IMR-90 (cell line): ENCODE measurements at places on chromosomes 2 and 18. TPM values are rescaled to one million over a fixed set of nuclear protein-coding genes. Genes with fewer than 3 reads are reported as not detected.

- no peak overlapping the region for H3K27ac ChIP-seq
- no peaks in the 10 kb centered on the region for H3K36me3 ChIP-seq
- H3K4me1 ChIP-seq: peaks cover under 1% of the 10 kb centered on the region; the same call in 1 of the 2 replicates
- H3K27me3 ChIP-seq: no peaks in the 10 kb centered on the region
- DNase-seq: no peak
- H3K4me3 ChIP-seq: no peak overlapping the region
Observed at GRCh38 chr2:221407765-221408164, 164.3 kb downstream of the EPHA4 start.

DNA sequence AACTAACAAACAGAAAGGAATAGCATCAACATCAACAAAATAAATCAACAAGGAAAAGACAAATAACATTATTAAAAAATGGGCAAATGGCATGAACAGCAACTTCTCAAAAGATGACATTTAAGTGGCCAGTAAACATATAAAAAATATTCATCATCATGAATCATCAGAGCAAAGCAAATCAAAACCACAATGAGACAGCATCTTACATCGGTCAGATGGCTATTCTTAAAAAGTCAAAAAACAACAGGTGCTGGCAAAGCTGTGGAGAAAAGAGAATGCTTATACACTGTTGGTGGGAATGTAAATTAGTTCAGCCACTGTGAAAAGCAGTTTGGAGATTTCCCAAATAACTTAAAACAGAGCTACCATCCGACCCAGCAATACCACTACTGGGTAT lies 327.1 kb downstream of the CMPK2 start:
- no peak overlapping the region for H3K4me3 ChIP-seq
- no peak overlapping the region for H3K27ac ChIP-seq
- peak; percentile 5 for DNase-seq
- H3K27me3 ChIP-seq: no peaks in the 10 kb centered on the region
- H3K4me1 ChIP-seq: no peaks in the 10 kb centered on the region

GRCh38 chr2:100893392-100894104 lies 73.6 kb downstream of the NPAS2 start:
- DNase-seq: no peak
- no peak overlapping the region for H3K4me3 ChIP-seq
- H3K36me3 ChIP-seq: no peaks in the 10 kb centered on the region
- H3K27ac ChIP-seq: no peak overlapping the region

DNA sequence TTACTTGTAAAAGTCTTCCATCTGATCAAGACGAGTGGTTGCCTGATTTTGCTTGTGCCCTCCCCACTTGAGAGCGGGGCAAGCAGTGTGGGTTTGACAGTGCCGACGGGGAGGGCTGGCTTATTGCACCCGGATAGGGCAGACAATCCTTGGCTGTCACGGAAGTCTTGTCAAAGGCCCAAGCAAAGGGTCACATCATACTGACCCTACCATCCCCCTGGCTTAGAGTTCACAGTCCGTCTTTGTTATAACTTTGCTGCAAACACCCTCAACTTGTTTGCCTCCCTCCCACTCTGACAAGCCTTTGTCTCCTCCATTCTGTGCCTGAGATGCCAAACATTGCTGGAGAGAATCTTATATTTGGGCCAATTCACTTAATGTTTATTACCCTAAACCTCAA lies 165.9 kb upstream of the MSH6 start:
- no peaks in the 10 kb centered on the region for H3K4me1 ChIP-seq
- DNase-seq: no peak
- H3K36me3 ChIP-seq: no peaks in the 10 kb centered on the region
- H3K27ac ChIP-seq: no peak overlapping the region

DNA sequence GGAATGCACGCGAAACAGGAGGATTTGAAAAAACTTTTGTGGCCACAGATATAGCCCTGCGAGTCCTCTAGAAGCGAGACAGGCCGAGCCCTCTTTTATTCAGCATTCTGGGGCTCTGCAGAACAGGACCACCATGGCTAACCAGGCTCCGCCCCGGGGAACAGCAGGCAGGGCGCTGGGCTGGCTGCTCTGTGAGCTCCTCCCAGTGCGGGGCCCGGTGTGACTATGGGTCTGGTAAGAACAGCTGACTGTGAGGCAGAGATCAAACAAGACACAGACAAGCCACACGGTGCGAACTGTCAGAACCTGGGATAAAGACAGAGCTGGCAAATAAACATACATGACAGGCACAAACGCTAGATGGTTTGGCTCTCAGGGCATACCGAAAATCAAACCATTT lies 15.5 kb downstream of the PXDN start:
- H3K4me1 ChIP-seq: peaks cover 34% of the 10 kb centered on the region
- no peak overlapping the region for H3K4me3 ChIP-seq
- peak overlapping the region; percentile 85 for H3K27ac ChIP-seq
- H3K36me3 ChIP-seq: peaks cover 3% of the 10 kb centered on the region; the same call in 1 of the 2 replicates
- peak; percentile 62 for DNase-seq

DNA sequence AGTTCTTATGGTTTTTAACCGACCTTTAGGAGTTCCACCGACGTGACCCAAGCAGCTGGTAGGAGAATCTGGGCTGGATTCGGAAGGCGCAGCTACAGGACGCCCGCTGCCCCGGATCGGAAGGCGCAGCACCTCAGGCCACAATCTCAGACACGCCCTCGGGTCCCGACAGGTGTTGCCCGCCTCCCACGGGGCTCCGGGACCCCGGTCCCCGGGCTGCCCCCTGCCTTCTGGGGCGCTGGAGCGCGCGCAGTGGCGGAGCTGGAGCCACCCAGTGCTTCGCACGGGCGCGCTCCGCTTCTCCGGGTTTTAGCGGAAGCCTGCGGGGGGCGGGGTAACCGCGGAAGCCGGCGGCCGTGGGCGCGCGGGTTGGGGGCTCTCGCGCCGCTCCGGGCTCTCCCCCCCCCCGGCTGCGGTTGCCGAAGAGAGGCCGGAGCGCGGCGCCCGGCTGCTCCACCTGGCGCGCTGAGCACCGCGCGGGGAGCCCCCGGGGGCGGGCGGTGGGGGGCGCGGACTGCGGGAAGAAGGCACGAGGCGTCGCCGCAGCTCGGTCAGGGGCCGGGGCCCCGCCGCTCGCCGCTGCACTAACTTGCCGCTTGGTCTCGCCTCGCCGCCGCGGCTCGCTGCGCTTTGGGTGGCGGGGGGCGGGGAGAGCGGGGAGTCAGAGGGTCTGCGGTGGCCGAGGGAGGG lies 718.8 kb downstream of the DPP10 start:
- no peaks in the 10 kb centered on the region for H3K36me3 ChIP-seq
- DNase-seq: no peak
- no peak overlapping the region for H3K27ac ChIP-seq
- no peaks in the 10 kb centered on the region; the same call in 1 of the 2 replicates for H3K27me3 ChIP-seq

DNA sequence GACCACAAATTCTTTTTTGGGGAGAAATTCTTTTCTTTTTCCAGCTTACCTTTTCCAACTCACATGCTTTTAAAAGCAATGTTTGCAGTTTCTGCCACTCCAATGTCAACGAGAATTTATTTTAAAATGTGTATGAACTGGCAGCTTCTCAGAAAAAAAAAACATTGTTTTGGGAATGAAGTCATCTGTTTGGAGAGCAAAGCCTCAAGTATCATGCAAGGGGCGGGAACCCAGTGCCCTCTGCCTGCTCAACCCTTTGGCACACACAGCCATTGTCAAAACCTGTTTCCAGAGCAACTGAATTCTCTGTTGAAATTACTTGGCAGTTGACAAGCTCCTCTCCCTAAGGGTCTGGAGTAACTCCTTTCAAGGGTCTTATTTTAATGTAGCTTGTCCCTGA lies 128.5 kb downstream of the QPCT start:
- no peak overlapping the region for H3K27ac ChIP-seq
- peaks cover 7% of the 10 kb centered on the region for H3K4me1 ChIP-seq
- H3K4me3 ChIP-seq: no peak overlapping the region
- DNase-seq: peak; percentile 81

DNA sequence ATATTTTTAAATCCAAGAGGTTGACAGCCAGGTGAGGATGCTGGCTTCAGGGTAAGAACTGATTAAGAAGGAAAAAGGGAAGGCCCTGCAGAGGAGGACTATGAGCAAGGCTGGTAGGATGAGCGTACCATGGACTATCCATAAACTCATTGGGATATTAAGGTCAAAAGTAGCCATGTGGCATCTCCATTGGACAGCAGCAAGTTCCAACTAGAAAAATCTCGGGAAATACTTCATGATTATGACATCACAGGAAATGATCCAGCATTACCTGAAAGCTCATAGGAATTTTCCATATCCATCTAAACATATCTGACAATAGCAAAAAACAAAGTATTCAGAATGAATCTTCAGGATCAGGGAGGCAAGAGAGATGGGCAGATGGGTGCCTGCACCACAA lies 34.2 kb downstream of the TGFA start:
- H3K27me3 ChIP-seq: peaks cover 3% of the 10 kb centered on the region
- no peak for DNase-seq
- no peaks in the 10 kb centered on the region for H3K36me3 ChIP-seq
- H3K4me3 ChIP-seq: no peak overlapping the region
- no peaks in the 10 kb centered on the region for H3K4me1 ChIP-seq
- H3K27ac ChIP-seq: no peak overlapping the region

DNA sequence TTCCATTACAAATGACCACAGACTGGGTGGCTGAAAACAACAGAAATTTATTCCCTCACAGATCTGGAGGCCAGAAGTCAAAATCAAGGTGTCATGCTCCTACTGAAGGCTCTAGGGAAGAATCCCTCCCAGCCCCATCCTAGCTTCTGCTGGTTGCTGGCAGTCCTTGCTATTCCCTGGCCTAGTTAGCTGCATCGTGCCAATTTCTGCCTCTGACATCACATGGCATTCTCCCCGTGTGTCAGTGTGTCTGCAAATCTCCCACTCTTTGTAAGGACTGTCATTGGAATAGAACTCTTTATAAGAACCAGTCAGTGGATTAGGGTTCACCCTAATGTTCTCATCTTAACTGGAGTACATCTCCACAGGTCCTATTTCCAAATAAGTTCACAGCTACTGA lies 30.5 kb upstream of the NCKAP5 start:
- H3K4me1 ChIP-seq: peaks cover 8% of the 10 kb centered on the region
- H3K36me3 ChIP-seq: no peaks in the 10 kb centered on the region
- H3K4me3 ChIP-seq: no peak overlapping the region
- DNase-seq: no peak
- no peaks in the 10 kb centered on the region; the same call in 1 of the 2 replicates for H3K27me3 ChIP-seq

DNA sequence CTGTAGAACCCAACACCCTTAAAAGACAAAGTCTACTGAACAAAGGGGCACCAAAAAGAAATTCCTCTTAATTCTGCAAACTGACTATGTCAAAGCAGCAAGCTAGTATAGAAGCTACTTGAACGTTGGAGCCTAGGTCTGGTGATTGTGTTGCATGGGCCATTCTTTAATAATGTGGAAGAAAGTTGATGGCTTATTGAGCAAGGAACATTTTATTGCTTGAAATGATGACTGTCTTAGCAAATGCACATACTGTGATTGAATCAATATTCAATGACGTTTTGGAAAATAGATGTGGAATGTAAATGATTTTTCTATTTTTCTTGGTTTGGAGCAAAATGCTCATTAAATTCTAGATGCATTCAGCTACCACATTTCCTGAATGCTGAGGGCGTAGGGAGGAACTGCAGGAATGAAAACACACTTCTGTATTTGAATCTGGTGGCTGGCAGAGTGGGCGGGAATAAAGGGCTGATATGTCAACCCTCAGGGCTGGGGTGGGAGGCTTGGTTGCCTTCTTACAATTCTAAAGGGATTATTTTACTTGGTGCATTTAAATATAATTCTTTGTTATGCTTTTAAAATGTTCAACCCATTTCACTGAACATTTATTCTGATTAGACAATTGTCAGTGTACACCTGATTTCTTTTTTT lies 26.5 kb downstream of the MYO3B start:
- DNase-seq: no peak
- H3K27me3 ChIP-seq: no peaks in the 10 kb centered on the region
- no peak overlapping the region for H3K4me3 ChIP-seq
- no peaks in the 10 kb centered on the region for H3K36me3 ChIP-seq

DNA sequence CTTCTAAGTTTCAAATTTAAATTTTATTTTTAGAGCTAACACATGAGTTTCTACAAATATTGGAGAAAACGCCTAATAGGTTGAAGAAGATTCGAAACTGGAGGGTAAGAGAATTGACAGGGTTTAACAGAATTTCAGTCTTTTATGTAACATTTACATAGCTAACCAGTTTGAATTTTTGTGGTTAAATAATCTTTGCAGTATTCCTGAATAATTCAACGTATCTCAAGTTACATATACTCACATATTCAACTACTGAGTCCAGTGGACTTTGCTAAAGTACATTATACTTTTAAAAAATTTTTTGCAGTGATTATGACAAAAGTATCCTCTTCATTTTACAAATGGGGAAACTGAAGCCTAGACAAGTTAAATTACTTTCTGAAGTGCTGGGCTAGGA lies 34.0 kb downstream of the CCNT2 start:
- peak; percentile 41 for DNase-seq
- no peaks in the 10 kb centered on the region for H3K27me3 ChIP-seq
- H3K4me1 ChIP-seq: 0 out of 2 replicates have a peak, but pooled peaks cover 2% of the 10 kb centered on the region
- H3K36me3 ChIP-seq: peaks cover 25% of the 10 kb centered on the region
- no peak overlapping the region for H3K27ac ChIP-seq

DNA sequence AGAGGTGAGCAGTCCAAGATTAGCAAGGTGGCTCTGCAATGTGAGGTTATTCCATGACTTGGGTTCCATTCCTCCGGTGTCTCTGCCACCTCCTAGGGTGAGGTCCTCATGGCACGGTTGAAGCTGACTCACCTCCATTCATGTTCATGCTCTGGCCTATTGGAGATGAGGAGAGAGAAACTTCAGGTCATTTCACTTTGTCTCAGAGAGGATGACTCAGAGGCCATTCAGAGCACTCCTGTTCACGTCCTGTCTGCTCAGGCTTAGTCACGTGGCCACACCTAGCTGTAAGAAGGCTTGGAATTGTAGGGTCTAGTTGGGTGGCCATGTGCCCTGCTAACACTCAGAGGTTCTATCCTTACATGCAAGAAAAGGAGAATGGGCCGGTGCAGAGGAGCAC lies 67.5 kb upstream of the MBOAT2 start:
- H3K36me3 ChIP-seq: no peaks in the 10 kb centered on the region
- no peak overlapping the region for H3K4me3 ChIP-seq
- H3K27me3 ChIP-seq: no peaks in the 10 kb centered on the region
- H3K27ac ChIP-seq: no peak overlapping the region
- peak; percentile 89 for DNase-seq
- peaks cover 12% of the 10 kb centered on the region for H3K4me1 ChIP-seq

- no peak for DNase-seq
- no peak overlapping the region for H3K4me3 ChIP-seq
- H3K27me3 ChIP-seq: no peaks in the 10 kb centered on the region
- H3K4me1 ChIP-seq: no peaks in the 10 kb centered on the region
- H3K36me3 ChIP-seq: peaks cover 30% of the 10 kb centered on the region
- H3K27ac ChIP-seq: no peak overlapping the region
Observed at GRCh38 chr2:151423760-151424159, 14.1 kb downstream of the RIF1 start.

The ARHGAP15 gene
- not detected in 2 replicates for polyA plus RNA-seq

The MOGAT1 gene
- polyA plus RNA-seq: not detected in 2 replicates

The LRRC30 gene
- polyA plus RNA-seq: not detected in 2 replicates

The SFTPB gene
- polyA plus RNA-seq: not detected in 2 replicates

The INO80C gene
- 16.2 and 17.1 TPM in 2 replicates for polyA plus RNA-seq

The RALBP1 gene
- polyA plus RNA-seq: 30.6 and 31.6 TPM in 2 replicates

The IHH gene
- polyA plus RNA-seq: not detected in 2 replicates
